Osteoblast (primary cell): ENCODE measurements at places on chromosomes 7 and 10.

GRCh38 chr7:45140827-45141226 lies 16.8 kb upstream of the RAMP3 start:
- no peak for DNase-seq

DNA sequence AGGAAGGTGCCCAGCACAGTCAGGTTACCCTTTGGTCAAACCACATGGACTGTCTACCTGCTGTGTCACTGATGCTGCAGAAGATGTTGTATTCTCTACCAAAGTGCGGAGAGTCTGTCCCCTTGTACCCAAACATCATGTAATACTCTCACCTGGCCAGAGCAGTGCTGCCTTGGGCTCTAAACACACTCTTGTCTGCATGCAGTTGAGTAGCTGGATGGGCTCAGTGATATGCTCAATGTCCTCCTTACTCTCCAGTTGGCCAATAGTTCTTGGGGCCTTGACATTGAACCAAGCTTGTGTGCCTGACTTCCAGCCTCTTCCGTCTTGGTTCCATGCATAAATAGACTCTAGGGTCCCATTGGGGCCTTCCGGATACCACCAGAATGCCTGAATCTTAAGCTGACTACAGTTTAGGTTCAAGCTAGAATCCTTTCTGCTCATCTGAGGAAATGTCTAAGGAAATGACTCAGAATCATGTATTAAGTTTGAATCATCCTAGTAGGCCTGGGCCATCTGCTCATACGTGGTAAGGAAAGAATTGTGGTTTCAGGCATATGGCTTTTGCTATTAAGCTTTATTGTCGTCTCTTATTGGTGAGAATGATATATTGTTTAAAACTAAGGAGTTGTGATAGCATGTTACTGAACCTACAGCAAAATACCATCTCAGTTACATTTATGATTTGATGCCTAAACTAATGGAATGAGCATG lies 118.0 kb downstream of the OTUD1 start:
- DNase-seq, result no peak

GRCh38 chr7:29135846-29136245 lies 10.5 kb downstream of the CPVL start:
- DNase-seq, result no peak

DNA sequence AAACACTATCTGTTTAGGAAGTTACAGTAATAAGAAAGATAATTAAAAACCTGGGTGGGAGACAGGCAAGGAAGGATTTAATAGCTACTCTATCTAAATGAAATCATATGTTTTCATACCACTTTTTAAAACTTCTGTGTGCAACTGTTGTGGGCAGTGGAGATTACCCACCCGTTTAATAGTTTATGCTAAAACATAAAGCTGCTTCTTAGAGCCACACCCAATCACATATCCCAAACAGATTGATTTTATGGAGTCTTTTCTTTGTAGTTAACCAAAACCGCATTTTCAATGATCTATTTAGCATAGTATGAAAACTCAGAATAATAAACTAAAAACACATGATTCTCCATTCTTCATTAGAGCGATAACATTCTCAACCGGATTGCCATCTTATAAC lies 304.1 kb downstream of the AGMO start:
- no peak for DNase-seq

GRCh38 chr10:112214298-112214926 lies 30.8 kb upstream of the GPAM start:
- peak; percentile 76 for DNase-seq

GRCh38 chr7:71238581-71239295 lies 106.8 kb downstream of the GALNT17 start:
- DNase-seq, result no peak

GRCh38 chr7:151372612-151373265 lies 31.1 kb downstream of the NUB1 start:
- DNase-seq, result peak; percentile 85

GRCh38 chr10:122362031-122362592 lies 12.4 kb upstream of the PLEKHA1 start:
- DNase-seq, result no peak
